ENCODE measurements at places on chromosomes 13 and 19.

- DNase-seq: peak; percentile 88
Measured at GRCh38 chr19:18519962-18520847, 1.7 kb downstream of the ELL start.

GRCh38 chr13:49436890-49437289 lies 7.0 kb downstream of the CAB39L start:
- no peak for DNase-seq

DNA sequence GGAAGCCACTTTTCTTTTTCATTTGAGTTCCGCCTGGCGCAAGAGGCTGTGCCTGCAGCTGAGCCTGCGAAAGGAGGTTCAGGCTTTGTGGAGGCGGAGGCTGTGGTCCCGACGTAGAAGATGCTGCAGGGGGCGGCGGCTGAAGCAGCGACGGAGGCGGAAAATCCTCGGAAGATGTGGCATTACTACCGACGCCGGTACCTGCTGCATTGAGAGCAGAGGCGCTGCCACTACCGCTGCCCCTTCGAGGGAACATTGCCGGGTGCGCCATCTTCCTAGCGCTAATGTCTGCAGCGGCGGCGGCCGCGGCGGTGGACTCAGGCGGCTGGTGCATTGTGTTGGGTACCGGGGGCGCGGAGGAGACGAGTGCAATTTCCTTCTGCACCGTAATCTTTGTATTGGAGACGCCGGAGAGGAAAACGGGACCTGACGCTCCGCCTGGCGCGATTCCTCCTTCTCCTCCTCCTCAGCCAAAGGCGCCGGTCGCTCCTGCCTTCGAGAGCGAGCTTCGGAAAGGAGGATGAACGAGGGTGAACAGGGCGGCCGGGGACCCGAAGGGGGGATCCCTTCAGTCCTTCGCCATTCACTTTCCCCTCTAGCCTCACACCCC lies at the start of gene TSC22D1:
Gene TSC22D1 (minus strand): TSS at position 590 of the 610 bp plus-strand sequence. CDS start 256 bp downstream, at position 334.
- peak; percentile 57 for DNase-seq

GRCh38 chr13:33445476-33445875 lies 159.9 kb upstream of the STARD13 start:
- no peak for DNase-seq

DNA sequence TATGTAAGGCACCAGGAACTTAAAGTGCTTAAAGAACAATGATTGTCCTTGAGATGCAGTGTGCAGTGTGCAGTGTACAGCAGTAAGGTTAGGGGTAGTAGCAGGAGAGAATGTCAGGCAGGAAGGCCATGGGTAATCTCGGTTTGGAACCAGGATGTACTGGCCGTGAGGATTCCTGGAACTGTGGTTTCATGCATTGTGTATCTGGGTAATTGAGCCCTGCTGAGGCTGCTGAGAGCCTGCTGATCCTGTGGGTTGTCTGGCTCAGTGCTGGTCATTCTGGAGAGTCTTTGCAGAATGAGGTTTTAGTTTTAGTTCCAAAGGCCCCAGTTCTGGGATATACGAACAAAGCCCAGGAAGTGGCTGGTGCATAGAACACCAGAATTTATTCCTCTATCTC lies 71.0 kb downstream of the ZNF568 start:
- no peak for DNase-seq

DNA sequence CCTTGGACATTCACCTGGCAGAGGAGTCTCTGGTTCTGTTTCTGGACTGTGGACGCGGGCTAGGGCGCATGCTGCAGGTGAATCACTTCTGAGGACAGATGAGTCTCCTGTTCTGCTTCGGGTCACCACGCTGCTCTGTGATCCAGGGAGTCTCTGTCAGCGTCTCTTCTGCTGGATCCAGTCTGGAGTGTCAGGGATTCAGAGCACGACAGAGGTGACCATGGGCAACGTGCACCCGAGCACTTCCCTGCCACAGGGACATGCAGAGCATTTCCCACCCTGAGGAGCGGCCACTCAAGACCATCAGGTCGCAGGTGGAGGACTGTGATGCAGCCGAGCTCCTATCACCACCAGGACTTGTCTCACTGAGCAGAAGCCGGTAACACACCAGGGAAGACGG lies 24.4 kb upstream of the LILRA2 start:
- DNase-seq: no peak

DNA sequence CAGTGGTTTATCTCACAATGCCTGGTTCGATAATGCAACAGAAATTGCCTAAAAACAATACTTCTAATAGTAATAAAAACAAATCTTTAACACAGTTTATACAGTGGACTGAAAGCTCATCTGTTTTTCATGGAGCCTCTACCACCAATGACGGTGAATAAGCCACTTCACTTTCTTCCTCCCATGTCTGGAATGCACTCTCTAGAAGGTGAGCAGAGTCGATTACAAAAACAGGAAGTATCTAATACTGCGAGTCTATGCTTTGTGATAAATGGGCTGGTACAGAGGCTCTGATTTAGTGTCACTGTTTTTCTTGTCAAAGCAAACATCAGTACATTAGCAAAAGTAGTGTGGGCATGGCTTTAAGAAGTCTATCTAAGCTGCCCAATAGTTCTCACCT lies 1348.6 kb upstream of the SLC10A2 start:
- DNase-seq: no peak

DNA sequence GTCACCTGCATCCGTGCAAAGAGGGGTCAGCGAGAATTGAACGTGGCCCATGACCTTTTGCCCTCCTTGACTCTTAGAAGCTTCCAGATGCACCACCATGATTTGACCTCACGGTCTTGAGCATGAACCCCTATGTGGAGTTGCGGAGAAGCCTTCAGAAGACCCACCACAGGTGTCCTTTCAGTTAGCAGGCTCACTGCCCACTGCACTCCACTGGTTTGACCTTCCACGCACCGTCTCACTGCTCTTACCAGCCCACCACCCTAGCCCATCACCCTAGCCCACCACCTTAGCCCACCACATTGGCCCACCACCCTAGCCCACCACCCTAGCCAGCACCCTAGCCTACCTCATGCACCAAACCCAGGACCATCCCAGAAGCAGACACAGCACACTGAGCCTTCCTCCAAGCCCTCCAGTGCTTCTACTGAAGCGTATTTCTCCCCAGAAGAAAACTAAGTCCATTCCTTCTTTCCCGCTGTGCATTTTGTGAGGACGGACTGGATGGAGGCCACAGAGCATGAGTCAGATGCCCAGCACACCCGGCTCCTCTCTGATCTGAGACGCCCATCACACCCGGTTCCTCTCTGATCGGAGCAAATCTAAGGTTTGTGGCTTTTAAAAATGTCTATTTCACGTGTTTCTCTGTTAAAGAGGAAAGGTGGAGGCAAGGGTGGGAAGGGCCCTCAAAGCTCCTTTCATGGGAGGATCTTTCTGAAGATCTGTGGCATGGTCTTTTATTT lies 45.8 kb downstream of the SOX1 start:
- no peak for DNase-seq

DNA sequence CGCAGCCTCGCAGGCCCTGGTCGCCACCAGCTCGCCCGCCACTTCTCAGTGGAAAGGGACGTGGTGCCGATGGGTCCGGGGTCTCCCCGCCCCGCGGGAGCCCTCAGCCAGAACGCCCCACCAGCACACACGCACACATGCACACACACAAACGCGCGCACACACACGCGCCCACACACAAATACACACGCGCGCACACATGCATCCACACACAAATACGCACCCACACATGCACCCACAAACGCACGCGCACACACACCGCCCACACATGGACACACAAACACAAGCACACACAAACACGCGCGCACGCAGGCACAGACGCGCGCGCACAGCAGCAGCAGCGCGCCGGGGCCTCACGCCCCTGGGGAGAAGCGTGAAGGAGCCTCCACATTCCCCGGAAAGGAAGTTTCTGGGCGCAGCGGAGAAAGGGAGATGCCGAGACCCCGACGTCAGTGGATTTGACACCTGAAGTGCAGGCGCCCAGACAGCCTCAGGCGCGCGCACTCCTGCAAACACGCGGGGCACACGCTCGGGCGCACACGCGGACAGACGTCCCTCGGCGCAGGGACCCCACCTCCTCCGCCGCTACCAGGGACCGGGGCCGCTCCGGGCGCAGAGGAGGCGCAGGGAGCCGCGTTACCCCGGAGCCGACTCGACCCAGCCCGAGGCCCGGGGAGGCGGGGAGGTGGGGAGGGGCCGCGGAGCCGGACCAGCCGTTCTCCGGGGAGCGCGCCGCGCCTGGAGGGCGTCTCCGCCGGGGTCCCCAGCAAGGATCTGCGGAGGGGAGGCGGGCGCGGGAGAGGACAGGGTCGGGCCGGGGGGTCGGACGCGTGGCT lies 622 bp downstream of the RASA3 start:
- DNase-seq: peak; percentile 35

DNA sequence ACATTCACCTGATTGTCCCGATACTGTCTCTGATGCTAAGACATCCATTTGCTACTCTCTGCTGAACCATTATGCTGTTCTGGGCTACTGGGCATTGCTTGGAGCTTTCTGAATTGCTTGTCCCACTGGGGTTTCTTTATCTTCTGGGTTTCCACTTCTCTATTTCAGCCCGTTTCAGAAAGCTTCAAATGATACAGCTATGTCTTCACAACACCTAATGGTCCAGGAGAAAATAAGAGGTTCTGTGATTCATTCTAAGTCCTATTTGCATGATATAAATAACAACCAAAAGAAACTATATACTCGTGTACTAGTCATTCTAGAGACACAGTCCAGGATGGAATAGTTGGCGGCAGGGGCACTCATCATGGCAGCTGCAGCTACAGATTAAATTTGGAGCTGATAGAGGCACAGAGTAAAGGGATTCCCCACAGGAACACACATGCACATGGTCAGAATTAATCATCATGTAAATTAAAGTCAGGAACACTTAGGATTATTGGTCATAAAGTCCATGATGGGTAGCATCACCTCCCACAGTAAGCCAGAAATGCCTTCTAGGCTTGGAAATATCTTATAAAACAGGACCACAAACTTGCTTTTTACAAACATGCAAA lies 33.3 kb upstream of the SCEL start:
- no peak for DNase-seq

DNA sequence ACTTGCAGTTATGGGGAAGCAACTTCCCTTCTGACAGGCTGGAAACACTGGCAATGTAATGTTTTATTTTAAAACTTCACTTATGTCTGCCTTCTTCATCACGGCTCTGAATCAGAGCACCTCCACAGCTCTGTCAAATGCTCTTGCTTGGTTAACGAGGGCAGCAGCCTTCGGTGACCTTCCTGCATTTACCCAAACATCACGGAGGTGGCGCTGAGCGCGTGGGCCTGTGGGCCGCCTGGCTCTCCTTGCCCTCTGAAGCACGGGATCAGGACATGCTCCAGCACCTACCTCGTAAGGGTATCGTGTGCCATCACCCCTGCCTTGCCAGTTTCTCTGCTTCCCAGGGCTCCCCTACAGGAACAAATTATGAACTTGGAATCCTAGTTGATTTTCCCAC lies 310.0 kb downstream of the TEX29 start:
- peak; percentile 42 for DNase-seq

DNA sequence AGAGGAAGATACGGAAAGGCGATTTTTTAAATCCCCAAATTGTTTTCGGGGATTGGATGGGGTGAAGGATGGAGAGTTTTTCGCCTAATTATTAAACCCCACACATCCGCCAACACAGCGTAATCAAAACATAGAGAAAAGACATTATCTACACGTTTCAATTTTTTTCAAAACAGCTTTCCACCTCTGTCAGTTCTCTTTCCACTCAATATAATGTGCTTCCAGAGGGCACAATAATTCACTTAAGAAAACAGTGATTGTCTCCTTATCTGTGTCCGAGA lies 435 bp upstream of the OBI1 start:
- DNase-seq: no peak

DNA sequence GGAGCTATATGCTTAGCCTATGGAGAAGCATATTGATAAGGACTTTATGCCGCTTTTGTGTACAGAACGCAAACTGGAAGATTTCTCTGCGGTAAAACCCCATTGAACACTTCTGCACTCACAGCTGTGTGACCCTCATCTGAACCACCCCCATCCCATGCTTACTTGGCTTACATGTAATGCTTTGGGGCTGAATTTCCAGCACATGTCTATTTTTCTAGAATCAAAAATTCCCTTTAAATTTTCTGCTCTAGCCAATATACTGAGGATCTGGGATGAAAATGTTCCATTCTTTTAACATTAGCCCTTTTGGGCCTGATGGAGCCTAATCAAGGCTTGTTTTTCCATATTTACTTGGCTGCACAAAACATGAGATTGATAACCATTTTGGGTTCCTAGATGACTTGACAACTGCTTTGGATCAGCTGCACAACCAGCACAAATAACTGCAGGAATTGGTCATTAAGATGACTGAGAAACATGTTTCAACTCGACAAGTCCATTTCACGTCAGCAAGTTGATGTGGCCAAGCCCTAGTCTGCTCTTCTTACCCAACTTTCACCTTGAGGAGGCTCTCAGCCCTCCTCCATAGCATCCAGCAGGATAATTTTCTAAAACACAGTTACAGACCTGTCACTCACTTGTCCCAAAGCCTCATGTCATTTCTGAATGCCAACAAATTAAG lies 52.4 kb downstream of the TNFSF11 start:
- no peak for DNase-seq

DNA sequence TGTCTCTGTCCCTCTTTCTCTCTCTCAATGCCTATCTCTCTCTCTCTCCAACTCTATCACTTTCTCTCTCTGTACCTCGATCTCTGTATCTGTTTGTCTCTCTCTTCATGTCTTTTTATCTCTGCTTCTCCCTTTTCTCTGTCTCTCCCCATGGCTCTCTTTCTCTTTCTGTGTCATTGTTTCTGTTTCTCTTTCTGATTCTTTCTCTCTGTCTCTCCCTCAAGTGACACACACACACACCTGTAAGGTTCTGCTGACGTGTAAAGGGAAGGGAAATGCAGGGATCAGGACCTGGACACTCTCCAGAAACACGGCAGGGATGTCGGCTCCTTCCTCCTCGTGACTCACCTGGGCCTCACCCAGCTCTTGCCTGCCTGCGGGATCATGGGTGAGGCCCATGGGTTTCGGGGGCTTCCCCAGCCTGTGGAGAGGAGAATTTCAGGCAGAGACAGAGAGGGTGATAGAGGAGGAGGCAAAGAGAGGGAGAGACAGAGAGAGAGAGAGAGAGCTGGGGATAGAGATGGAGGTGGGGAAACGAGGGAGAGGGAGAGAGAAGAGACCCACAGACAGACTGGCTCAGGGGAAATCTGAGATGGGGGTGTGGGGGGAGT lies 5.4 kb upstream of the PLAUR start:
- no peak for DNase-seq

GRCh38 chr19:58364146-58364545 lies 1.6 kb upstream of the ZNF497 start:
- DNase-seq: no peak

- no peak for DNase-seq
Measured at GRCh38 chr13:30453727-30454126, 12.0 kb downstream of the HMGB1 start.

DNA sequence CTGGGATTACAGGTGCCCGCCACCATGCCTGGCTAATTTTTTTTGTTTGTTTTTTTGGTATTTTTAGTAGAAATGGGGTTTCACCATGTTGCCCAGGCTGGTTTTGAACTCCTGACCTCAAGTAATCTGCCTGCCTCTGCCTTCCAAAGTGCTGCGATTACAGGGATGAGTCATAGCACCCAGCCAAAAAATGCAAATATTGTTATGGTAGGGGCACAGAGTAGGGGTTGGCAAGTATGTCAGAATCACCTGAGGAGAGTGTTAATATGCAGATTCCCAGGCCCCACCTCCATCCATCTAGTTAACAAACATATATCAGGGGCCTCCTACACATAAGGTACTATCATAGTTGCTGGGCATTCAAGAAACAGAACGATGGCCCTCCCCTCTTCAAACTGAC lies 44.7 kb downstream of the VAV1 start:
- no peak for DNase-seq

Measured in mesendoderm (in vitro differentiated cells).